ENCODE measurements at places on chromosomes 3 and 15.

- H3K27ac ChIP-seq: no peak overlapping the region
- H3K4me1 ChIP-seq: 0 out of 2 replicates have a peak, but pooled peaks cover 2% of the 10 kb centered on the region
- DNase-seq: peak; percentile 72
- no peak overlapping the region for H3K4me3 ChIP-seq
- no peaks in the 10 kb centered on the region for H3K27me3 ChIP-seq
- no peaks in the 10 kb centered on the region for H3K36me3 ChIP-seq
Observed at GRCh38 chr3:155995525-155996370, 124.6 kb upstream of the KCNAB1 start.

DNA sequence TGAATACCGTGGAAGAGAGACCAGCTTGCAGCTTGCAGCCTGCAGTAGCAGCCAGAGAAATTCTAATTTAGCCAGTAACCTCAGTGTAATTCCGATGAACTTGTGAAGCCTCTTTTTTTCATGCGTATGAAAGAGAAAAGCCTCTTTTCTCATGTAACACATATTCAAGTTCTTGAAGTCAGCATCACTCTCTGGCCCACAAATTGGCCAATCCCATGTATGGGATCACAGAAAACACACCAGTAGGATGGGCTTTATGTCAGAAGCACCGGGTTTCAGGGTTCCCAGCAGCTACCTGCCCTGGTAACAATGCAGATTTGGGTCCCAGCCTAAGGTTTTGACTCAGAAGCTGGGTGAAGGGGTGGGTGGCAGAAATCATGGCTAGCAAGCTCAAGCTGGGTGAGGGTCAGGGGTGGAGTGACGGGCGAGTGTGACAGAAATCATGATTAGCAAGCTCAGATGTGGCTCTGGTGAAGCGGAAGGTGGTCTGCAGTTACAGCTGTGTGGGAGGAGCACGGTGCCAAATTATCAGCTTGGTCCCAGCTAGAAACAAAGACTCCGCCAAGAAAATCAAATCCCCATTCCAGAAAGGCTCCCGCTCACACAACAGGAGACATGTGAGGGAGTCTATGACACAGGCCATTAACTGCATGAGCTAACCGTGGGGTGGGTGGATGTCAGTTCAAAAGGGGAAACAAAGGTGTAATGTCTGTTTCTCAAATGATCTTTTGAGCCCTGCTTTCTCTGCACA lies 86.6 kb downstream of the SNRK start:
- no peak overlapping the region for H3K4me3 ChIP-seq
- no peaks in the 10 kb centered on the region for H3K27me3 ChIP-seq
- no peak overlapping the region for H3K27ac ChIP-seq
- no peak for DNase-seq
- no peaks in the 10 kb centered on the region for H3K36me3 ChIP-seq

- DNase-seq: peak; percentile 29
- H3K27me3 ChIP-seq: no peaks in the 10 kb centered on the region
- H3K36me3 ChIP-seq: peaks cover 46% of the 10 kb centered on the region
- H3K4me3 ChIP-seq: no peak overlapping the region
Observed at GRCh38 chr3:50352781-50353180, 2.1 kb downstream of the CYB561D2 start.

- no peak overlapping the region for H3K27ac ChIP-seq
- no peaks in the 10 kb centered on the region for H3K27me3 ChIP-seq
- peaks cover 2% of the 10 kb centered on the region for H3K36me3 ChIP-seq
- H3K4me3 ChIP-seq: no peak overlapping the region
- peaks cover 11% of the 10 kb centered on the region for H3K4me1 ChIP-seq
- peak; percentile 33 for DNase-seq
Observed at GRCh38 chr3:171088496-171088895, 62.0 kb upstream of the SLC2A2 start.

DNA sequence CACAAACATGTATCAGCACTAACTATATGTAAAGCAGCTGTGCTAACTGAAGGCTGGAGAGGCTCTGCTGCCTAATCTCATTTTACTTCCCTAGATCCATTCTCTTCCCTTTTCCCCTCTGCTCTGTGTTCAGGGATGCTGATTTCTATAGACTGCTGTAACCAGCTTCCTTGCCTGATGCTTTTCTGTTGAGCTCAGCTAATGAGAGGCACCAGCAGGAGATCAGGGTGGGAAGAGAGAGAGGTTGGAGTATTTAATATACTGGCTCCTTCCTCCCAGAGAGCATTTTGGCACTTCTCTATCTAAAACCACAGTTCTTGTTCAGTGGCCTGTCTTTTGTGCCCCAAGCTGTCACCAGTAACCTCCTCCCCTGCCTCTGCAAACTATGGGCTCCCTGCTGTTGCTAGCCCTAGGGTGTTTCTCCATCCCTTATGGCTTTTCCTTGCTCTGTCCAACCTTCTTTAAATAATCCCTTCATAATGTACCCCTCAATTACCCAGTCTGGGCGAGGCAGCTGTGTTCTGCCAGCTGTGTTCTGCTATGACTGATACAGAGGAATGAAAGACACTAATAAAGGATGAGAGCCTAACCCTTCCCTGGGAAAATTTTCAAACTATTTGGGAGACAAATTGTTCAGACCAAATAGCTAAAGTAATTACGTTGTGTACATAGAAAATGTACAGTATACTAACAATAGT lies 69.5 kb downstream of the CADPS start:
- DNase-seq: no peak
- H3K4me3 ChIP-seq: no peak overlapping the region
- H3K27ac ChIP-seq: no peak overlapping the region
- no peaks in the 10 kb centered on the region for H3K27me3 ChIP-seq
- no peaks in the 10 kb centered on the region for H3K4me1 ChIP-seq
- H3K36me3 ChIP-seq: no peaks in the 10 kb centered on the region

Data from IMR-90 (cell line).